ENCODE measurements at places on chromosomes 16 and 17.

DNA sequence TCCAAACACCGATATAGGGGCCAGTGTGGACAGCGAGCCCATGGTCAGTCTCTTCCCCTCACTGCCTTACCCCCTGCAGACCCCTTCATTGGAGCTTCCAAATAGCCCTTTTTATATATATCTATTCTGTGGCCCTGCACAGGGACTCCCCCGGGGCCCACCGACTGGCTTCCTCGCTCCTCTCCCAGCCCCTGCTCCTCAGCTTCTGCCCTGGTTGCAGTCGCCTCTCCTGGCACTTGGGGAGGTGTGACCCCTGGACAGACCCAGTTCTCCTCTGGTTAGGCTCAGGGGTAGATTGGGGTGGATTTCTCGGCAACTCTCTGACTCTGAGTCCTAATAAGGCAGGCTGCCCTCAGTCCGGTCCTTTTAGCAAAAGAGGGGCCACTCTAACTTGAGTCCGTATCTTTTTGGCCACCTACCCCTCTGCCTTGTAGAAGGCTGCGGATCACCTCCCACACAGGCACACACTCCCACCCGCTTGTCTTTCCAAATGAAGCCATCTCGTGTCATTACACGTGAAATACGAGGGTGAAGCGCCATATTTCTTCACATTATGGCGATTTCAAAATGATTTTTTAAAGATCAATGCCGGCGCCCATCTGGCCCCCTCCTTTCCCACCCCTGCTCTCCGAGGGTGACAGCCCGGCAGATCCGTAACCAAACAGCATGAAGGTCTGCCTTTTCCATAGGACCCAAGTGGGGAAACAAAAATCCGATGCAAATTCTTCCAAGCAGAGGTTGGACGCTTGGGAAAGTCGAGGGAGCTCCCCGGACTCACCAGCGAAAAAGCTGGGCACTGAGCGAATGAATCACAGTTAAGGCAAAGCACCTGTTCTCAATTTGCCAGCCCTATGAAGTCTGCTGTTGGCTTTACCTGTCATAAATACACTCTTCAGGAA is 1.7 kb upstream of the HOXB9 start:
- no peak for DNase-seq

GRCh38 chr17:4500191-4500571 is 1.5 kb downstream of the SPNS2 start:
- DNase-seq, result no peak

DNA sequence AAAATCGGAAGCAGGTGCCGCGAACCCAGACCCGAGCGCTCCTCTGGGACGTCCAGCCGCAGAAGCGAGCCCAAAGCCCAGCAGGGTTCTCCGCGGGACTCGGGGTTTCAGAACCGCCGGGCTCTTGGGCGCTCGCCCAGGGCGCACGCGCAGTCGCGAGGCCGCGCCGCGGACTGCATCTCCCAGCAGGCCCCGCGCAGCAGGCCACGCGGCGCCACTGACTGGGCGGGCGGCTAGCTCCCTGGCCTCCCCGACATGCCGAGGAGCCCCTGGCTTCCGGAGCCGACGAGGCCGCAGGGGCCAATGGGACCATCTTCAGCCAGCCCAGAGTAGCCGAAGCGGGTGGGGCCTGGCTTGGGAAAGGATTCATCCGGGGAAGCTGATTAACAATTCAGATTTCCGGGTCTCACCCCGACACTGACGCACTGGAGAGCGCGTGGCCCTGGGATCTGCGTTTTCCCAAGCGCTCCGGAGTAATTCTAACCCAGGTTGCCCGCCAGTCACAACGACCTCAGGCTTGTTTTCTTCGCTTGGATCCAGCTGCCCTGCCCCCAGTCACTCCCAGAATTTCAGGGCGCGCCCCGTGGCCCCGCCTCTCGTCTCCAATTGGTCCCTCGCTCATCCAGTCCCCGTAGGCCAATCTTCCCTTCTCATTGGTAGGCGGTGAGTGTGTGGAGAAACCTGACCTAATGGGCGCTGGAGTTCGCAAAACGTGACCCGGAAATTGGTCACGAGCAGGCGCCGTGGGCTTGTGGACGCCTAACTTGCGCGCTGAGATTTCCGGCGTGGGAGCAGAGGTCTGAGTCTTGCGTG is at the start of gene ZNF263:
Gene ZNF263 (plus strand): TSS at position 762 of the 813 bp plus-strand sequence. CDS start 328 bp downstream, outside the sequence.
- DNase-seq, result peak; percentile 96

DNA sequence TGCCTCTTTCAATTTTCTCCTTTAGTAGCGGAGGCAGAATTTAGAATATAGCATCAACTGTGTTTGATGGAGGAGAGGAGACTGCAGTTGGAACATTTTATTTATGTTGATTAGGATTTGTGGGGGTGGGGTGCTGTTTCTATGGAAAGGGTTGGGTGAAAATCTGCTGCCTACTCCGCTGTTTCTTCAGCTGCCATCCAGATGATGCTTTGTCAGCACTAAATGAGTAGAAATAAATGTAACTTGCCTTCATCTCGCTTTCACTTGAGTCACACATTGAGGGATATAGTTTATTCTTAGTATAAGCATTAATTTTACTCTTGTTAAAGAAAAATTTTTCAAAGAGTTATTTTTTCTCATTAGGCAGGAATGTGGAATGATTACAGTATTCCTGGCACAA is 42.1 kb downstream of the ABHD15 start:
- no peak for DNase-seq

GRCh38 chr16:76926595-76926994 is 264.4 kb upstream of the MON1B start:
- no peak for DNase-seq

DNA sequence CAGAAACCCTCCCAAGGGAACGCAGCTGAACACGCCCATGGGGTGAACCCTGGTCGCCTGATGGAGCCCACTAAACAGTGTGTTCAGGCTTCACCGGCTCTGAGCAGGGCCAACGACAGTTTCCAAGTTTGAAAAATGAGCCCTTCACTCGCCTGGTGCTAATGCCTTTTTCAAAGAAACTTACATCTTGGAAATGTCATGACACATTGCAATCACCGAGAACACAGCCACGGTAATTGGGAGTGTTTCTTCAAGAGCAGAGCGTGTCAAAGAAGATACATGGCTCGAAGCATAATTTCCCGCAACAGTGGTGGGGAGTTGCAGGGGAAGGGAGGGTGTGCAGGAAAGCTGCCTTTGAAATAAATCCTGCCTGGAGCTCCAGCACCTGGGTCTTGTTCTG is 463.2 kb downstream of the TMEM114 start:
- no peak for DNase-seq

- no peak for DNase-seq
These were observed 626.1 kb downstream of the HS3ST4 start for GRCh38 chr16:26317885-26318284.

DNA sequence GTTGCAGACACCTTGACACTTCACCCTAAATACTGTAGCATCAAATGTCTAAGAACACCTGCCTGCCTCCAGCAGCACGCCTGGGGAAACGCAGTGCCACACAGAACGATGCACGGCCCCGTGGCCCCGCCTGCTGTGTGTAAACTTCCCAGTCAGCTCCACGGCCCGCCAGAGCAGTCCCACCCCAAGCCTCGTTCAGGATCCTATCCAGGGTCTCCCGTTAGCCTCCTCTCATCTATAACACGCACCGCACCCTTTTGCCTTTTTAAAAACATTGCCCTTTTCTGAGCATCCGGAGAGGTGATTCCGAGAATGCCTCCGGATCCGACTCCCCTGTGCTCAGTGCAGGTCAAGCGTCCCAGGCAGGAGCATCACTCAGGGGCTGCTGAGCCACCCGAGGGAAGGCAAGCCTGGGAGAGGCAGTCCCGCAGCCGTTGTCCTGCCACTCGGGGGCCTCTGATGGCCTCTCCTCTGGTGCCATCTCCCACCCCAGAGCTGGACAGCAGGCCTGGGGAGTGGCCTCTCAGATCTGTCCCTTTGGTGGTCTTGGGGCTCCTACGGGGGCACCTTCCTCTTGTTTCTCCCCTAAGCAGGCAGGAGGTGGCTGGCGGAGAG is 37.9 kb upstream of the SLC38A10 start:
- DNase-seq, result no peak

- DNase-seq, result no peak
These were observed 7.6 kb downstream of the PDE6G start for GRCh38 chr17:81648707-81649085.

DNA sequence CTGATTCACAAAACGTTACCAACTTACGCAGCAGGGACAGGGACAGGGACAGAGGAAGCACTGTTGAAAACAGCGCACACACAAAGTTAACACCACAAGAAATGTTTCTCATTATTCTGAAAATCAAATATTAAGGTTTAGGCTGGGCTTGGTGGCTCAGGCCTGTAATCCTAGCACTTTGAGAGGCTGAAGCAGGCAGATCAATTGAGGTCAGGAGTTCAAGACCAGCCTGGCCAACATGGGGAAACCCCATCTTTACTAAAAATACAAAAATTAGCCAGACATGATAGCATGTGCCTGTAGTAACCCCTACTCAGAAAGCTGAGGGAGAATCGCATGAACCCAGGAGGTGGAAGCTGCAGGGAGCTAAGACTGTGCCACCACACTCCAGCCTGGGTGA is 4.2 kb downstream of the CYTH1 start:
- DNase-seq, result peak; percentile 62

DNA sequence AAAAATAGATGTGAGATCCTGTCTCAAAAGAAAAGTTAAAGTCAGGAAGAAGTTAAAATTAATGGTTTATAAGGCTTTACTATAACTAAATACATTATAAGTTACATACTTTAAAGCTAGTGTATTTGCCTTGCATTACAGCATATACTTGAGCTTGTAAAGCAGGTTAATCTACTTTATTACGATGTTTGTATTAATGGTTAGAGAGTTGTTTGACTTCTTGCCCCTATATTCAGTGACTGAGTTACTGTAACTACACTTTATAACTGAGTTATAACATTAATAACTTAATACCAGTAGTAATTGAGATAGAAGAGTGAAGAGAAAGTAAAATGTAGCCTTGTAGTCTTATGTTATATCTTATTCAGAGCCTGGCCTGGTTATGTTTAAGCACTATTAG is 22.9 kb downstream of the CLTC start:
- DNase-seq, result no peak

GRCh38 chr16:5187402-5187952 is 89.9 kb upstream of the EEF2KMT start:
- DNase-seq, result no peak

DNA sequence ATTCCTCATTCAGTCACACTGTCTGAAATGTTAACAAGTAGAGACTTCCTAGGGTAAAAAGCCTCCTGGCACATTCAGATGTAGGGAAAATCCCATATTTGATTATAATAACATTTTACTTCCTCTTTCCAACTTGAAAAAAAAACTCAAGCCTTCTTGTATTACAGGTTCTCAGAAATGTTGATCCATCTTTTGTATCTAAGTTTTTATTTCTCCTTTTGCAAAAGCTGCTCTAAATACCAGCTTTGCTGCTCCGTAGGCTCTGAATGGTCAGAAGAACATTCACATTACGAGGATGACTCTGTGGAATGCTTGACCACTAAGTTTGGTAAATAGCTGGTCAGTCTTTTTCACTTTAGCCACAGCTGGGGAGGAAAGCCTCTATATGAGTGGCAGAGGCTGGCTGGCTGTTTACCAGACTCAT is 13.2 kb upstream of the HEATR6 start:
- no peak for DNase-seq

DNA sequence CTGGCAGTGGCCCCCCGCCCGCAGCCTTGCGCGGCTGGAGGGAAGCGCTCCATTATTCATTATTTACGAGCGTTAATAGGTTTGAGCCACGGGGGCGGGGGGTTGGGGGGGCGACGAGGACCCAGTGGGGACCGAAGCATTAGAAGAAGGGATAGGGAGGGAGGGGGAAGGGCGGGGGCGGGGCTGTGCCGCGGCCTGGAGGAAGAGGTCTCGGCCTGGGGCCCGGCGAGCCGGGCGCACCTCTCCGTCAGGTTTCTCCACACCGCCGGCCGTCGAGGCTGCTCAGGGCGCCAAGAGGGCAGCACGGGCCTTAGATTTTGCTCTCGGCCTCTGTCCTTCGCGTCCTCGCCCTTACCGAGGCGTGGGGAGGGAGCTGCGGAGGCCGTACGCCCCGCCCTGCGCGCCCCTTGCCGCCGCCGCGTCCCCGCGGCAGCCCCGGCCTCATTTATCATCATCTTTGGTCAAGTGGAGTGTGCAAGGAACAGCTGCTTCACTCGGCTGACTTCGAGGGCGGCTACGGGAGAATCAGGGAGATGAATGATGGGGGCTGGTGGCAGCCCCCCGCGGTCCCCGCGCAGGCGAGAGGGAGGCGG is 54.2 kb downstream of the SREBF1 start:
- DNase-seq, result no peak

- DNase-seq, result no peak
These were observed 3.0 kb downstream of the SOX9 start for GRCh38 chr17:72123530-72124437.

GRCh38 chr16:8899709-8900317 is 17.7 kb downstream of the LITAFD start:
- no peak for DNase-seq

DNA sequence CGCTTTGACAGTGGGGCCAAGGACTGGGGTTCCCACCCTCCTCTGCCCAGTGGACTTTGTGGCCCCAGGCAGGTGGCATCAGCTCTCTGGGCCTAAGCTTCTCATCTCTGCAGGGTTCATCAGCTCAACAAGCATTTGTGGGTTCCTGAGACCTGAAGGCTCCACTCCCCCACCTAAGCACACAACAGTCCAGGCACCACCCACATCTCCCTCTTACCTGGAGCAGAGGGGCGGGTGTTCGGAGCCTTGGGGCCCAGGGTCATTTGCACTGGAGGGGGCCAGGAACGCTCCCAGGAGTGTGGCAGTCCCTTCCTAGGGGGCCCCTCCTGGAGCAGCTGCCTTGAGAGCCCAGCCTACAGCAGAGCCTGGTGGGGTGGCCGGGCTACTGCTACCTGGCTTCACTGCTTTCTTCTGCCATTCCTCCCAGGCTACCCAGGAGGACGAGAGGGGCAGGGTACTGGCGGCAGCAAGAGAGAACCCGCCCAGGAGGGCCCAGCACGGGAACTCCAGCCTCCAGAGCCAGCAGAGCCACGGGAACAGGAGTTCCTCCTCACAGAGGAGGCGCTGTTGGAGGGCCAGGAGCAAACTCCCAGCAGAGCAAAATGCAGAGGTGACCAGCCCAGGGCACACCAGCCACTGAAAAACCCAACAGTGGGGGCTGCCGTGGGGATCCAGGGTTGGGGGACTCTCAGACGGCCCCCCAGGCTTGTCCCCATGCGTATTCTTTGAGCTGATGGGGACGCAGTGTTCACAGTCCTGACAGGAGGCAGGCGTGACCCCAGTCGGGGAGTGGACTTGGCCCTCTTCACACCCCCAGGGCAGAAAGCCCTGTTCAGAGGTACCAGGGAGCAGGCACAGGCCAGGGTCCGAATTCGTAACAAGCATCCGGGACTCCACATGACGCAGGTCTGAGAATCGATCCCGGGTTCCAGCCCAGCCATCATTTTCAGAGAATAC is 35.1 kb upstream of the SLC38A10 start:
- DNase-seq, result no peak
